ENCODE measurements at places on chromosomes 4 and X. TPM values are rescaled to one million over a fixed set of nuclear protein-coding genes. Genes with fewer than 3 reads are reported as not detected.

DNA sequence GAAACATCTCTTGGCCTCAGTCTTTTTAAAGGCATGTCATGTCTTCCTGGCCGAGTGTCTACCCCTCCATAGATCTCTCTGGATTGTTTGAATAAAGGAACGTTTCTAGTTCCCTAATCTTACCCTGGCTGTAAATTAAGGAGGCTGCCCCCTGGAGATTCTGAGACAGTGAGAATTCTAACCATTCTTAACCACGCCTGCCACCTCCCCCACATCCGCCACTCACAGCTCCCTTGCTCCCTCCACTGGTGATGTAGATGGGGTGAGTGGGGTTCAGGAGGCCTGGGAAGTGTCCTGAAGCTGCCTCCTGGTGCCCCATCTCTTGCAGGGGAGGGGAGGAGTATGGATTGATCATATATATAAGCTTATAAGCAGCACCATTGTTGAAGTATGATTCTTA, 48.0 kb upstream of the TRIM2 start:
- H3K4me1 ChIP-seq: no peaks in the 10 kb centered on the region
- H3K36me3 ChIP-seq: no peaks in the 10 kb centered on the region
- H3K27me3 ChIP-seq: no peaks in the 10 kb centered on the region
- no peak overlapping the region for H3K4me3 ChIP-seq
- no peak for DNase-seq

Gene TMLHE
- 22.6 TPM for polyA plus RNA-seq

Gene SLC9A6
- 16.9 TPM for polyA plus RNA-seq

- no peak overlapping the region for H3K27ac ChIP-seq
- H3K27me3 ChIP-seq: no peaks in the 10 kb centered on the region
- DNase-seq: no peak
- peaks cover 24% of the 10 kb centered on the region for H3K4me1 ChIP-seq
- no peak overlapping the region for H3K4me3 ChIP-seq
Observed at GRCh38 chr4:145723336-145723735, 43.4 kb downstream of the C4orf51 start.

DNA sequence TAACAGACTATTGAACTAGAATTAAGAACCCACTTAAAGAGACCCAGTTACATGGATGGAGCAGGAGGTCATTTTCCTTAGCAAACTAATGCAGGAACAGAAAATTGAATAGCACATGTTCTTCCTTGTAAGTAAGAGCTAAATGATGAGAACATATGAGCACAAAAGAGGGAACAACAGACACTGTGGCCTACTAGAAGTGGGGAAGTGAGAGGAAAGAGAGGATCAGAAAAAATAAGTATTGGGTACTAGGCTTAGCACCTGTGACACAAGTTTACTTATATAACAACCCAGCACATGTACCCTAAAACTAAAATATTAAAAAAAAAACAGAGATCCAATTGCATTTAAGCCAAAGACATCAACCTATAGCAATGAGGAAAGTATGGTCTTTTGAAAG, 26.2 kb downstream of the ARAP2 start:
- no peak for DNase-seq
- no peak overlapping the region for H3K27ac ChIP-seq
- H3K36me3 ChIP-seq: no peaks in the 10 kb centered on the region
- no peak overlapping the region for H3K4me3 ChIP-seq
- no peaks in the 10 kb centered on the region for H3K27me3 ChIP-seq

Data from psoas muscle (tissue), 8 donors.